ENCODE measurements at places on chromosomes 7 and 10.

GRCh38 chr10:70145666-70146488, 623 bp downstream of the TYSND1 start:
- peak; percentile 69 for DNase-seq

GRCh38 chr7:19715499-19715898, 6.7 kb upstream of the POLR1F start:
- DNase-seq, result no peak

DNA sequence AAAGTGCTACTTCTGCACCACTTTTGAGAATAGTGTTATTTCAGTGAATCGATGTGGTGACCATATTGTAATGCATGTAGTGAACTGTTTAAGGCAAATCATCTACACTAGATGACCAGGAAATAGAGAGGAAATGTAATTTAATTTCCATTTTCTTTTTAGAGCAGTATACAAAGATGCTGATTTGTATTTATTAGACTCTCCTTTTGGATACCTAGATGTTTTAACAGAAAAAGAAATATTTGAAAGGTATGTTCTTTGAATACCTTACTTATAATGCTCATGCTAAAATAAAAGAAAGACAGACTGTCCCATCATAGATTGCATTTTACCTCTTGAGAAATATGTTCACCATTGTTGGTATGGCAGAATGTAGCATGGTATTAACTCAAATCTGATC, 110.4 kb downstream of the CFTR start:
- DNase-seq, result no peak

- DNase-seq, result no peak
Observed at GRCh38 chr7:149823191-149823630, 15.0 kb upstream of the ZNF862 start.

- no peak for DNase-seq
Observed at GRCh38 chr7:153432063-153432462, 620.1 kb upstream of the DPP6 start.

GRCh38 chr7:35035511-35035961, 1.7 kb downstream of the DPY19L1 start:
- DNase-seq, result no peak

- no peak for DNase-seq
Observed at GRCh38 chr7:47102331-47102841, 479.5 kb downstream of the TNS3 start.

GRCh38 chr7:112160771-112161150, 45.4 kb downstream of the DOCK4 start:
- no peak for DNase-seq

GRCh38 chr7:4246536-4246935, 435.6 kb upstream of the FOXK1 start:
- DNase-seq, result no peak

GRCh38 chr7:15087771-15088170, 185.2 kb upstream of the DGKB start:
- DNase-seq, result no peak

GRCh38 chr10:14673189-14673861, 101.4 kb downstream of the FAM107B start:
- DNase-seq, result no peak

DNA sequence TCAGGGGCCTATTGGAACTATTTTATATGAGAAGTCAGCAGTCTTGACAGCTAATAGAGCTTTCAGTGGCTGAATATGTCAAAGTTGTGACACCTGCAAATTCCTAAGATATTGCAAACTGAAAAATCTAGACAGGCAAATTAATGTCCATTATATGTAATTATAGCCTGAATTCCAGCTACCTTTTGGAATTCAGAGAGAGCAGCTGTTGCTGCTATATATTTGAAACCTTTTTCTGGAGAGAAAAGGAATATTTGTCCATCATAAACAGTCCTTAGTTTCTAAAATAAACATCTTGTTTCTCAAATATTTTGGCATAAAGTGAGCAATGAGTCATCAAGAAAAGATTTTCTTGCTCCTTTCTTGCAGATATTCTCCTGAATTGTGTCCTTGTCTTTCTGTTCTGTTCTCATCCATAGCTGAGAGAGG, 408.9 kb upstream of the SEMA3D start:
- no peak for DNase-seq

DNA sequence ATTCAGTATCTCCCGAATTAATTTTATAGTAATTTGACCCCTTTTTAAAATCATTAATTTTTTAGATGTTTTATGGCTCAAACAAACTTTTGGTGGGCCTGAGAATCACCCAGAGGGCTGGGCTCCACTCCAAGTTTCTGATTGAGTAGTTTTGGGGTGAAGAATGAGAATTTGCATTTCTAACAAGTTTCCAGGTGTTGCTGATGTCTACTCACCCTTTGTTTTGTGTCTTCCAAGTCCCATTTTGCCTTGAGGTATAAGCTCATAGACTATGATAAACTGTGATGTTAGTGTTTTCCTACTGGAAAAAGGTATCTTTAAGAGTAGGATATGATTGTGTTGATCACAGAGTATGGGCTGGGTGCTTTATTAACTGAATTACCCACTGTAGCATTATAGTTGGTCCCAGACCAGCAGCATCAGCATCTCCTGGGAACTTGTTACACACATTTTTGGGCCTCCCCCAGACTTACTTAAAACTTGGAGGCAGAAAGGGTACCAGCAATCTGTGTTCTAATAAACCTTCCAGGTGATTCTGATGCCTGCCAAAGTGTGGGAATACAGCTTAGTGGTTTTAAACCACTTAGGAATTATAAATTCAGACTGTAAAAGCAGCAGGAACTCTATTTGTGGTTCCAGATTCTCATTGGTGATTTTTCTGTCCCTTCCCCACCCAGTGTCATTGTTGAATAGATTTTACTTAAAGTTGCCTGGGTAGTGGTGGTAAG, 19.1 kb downstream of the ZNRF2 start:
- no peak for DNase-seq

GRCh38 chr7:135757719-135758411, 9.3 kb upstream of the FAM180A start:
- no peak for DNase-seq

DNA sequence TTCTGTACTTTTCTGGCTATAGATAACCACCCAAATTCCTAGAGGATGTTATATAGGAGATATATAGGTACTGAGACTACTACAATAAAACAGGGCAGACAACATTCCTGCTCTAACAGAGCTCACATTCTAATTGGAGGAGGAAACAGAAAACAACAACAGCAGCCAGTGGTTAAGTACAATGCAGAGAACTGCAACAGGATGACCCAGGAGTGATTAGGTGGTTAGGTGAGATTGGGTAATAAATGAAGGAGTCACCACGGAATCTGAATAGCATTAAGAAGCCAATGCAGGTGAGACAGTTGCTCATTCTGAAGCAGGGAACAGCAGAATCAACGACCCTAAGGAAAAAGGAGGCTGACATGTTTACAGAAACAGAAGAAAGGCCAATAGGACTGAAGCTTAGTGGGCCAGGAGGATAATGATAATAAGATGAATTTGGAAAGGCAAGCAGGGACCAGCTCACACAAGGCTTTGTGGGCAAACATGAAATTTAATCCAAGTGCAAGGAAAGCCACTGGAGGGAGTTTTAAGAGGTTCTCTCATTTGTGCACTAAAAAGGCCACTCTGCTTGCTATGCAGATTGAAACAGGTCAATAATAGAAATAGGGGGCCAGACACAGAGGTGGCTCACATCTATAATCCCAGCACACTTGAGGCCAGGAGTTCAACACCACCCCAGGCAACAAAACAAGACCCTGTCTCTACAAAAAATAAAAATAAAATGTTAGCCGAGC, 16.9 kb upstream of the REEP3 start:
- DNase-seq, result no peak

DNA sequence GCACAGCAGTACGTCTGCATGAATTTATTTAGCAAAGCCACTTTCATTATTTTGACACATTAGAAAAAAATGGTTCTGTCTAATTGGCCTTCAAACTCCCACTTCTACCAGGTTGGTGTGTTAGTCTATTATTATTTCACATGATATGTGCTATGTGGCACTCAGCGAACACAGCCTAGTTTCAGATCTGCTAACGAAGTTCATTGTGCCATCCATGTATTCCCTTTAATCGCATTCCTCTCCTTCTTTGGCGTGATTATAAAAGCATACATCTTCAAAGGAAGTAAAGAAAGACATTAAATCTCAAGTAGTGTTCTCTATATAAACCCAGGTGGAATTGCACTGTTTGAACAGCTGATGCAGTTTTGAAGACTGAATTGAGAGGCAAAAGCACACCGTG, 96.4 kb upstream of the CACNA2D1 start:
- DNase-seq, result no peak

DNA sequence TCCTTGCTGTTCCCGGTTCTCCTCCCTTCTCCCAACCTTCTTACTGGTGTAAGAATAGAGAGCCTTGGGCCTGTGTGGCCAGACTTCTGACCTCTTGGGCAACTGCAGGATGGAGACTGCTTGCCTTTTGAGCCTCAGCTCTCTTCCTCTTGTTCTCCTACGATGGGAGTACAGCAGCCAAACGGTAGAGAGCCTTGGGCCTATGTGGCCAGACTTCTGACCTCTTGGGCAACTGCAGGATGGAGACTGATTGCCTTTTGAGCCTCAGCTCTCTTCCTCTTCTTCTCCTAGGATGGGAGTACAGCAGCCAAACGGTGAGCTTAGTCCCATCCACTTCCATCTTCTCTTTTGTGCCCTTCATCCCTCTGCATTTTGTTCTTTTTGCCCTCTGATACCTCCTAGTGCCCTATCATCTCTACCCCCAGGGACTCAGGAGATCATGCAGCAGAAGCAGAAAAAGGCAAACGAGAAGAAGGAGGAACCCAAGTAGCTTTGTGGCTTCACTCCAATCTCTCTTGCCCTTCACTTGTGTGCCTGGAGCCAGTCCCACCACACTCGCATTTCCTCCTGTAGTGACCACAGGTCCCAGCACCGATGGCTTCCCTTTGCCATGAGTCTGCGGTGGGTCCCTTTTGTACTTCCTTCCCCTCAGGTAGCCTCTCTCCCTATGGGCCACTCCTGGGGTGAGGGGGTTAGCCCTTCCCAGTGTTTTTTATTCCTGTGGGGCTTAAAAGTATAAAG, 15.3 kb downstream of the SLC25A13 start:
- DNase-seq, result no peak

DNA sequence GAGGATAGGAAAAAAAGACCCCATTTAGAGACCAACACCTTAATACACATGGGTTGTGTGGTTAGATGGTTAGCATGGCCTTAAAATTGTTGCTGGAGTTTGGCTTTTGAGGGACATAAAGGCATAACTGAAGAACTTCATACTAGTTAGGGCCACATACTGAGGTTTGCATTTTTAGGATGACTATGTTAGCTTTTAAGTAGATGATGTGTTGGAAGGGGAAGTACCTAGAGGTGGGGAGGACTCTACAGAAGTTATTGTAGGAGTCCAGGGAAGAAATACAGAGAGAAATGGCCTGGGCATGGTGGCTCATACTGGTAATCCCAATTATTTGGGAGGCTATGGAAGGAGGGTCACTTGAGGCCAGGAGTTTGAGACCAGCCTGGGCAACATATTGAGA, 40.5 kb downstream of the ENTPD1 start:
- no peak for DNase-seq

DNA sequence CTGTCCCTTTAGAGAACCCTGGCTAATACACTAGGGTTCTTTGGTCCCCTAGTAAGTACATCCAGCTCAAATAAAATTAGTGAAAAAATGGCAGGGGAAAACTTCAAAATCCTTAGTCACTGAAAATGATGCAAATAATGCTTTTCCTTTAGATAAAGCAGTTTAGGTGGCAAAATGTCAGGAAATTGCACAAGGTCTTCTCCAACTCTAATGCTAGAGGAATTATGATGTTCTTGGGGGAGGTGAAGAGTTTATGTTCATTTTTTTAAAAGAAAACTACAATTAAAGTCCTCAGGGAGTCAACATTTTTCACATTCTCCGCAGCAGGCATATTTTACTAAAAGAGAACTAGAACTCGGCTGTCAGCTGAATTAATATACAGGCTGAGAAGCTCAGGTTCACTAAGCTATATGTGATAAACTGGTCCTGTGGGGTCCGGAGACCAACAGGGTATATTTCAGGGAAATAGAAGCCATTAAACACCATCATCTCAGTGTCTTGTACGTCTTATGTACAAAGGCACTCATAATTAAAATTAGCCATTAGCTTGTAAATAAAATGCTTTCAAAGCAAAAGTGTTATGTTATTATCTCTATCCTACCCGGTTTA, 1164.7 kb upstream of the AUTS2 start:
- DNase-seq, result no peak

- DNase-seq, result no peak
Observed at GRCh38 chr10:118595064-118595420, 406 bp downstream of the PRLHR start.

DNA sequence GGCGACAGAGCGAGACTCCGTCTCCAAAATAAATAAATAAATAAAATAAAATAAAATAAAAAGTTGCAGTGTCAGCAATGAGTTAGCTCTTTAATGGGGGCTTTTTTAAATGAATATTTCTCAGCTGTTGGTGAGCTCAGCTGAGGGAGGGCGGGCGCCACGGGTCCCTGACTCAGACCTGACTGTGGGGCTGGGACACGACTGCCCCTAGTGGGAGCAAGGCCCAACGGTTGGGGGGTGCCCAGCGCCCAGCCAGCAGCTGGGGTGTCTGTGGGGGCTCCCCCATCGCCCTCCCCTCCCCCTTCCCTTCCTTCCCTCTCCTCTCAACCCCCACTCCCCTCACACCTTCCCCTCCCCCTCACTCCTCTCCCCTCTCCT, 46.6 kb downstream of the PWWP2B start:
- peak; percentile 77 for DNase-seq

DNA sequence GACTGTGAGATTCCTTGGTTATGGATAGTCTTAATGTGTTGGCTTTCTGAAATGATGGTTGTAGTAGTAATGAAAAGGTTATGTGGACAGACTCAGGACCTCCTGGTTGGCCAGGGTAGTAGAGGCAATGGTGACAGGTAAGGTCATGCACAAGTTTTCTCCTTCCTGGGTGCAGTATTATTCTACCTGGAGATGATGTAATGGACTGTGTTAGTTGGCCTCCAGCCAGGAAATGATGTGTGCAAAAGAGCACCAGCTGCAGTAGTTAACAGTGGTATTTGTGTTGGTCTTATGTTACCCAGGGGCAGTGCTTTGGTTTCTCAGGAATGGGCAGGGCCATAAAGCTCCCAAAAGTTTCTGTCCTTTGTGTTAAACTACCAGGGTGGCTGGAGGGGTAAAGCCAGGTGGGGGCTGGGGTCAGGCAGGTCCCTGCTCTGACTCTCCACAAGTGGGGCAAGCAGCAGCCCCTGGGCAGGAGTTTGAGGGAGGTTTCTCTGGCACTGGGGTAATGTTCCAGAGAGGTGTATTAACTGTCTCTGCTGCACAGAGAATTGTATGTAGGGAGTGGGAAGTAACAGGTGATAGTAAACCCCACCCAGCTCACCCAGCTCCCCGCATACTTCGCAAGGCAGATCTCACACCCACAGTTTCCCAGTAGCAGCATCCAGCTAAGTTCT, 36.3 kb downstream of the GPR22 start:
- DNase-seq, result no peak

GRCh38 chr7:23096518-23097290, 8.9 kb upstream of the KLHL7 start:
- DNase-seq, result no peak

DNA sequence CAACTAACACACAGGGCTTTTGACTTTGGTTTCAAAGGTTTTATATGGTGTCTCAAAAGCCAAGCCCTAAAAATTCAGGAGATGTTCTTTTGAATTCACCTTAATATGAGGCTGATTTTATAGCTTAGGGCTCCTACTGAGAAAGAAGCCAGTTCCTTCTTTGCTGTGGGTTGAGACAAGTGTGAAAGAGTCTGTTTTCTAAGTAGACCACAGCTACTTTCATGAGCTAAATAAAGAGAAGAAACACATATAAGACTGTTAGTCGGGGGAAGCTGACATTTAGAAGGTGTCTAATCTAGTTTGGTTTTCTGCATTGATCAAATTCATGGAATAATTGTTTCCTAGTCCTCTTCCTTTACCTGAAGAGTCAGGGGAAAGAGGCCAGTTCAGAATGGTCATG, 332.1 kb upstream of the CELF2 start:
- DNase-seq, result no peak

- DNase-seq, result no peak
Observed at GRCh38 chr7:73774923-73775322, 4.9 kb upstream of the CLDN3 start.
